ENCODE measurements at places on chromosomes 11 and 22.

- DNase-seq: no peak
Measured at GRCh38 chr11:110828086-110828485, 115.8 kb upstream of the ARHGAP20 start.

DNA sequence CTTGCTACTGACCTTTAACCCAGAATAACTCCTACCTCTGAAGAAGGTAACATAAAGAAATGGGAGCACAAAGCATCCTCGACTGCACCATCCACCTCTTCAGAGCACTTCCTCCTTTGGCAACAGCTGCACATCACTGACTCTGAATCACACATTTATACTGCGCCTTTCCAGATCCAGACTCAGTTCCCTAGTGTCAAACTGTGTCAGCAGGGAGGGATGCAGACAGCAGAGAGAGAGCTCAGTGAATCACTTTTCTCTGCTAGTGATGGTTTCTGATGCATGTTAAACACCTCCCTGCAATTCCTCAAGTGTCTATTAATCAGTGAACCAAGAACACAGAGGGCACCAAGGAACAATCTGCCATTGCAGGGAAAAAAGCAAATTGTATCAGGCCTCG lies 118.9 kb downstream of the PLEKHA7 start:
- no peak for DNase-seq

DNA sequence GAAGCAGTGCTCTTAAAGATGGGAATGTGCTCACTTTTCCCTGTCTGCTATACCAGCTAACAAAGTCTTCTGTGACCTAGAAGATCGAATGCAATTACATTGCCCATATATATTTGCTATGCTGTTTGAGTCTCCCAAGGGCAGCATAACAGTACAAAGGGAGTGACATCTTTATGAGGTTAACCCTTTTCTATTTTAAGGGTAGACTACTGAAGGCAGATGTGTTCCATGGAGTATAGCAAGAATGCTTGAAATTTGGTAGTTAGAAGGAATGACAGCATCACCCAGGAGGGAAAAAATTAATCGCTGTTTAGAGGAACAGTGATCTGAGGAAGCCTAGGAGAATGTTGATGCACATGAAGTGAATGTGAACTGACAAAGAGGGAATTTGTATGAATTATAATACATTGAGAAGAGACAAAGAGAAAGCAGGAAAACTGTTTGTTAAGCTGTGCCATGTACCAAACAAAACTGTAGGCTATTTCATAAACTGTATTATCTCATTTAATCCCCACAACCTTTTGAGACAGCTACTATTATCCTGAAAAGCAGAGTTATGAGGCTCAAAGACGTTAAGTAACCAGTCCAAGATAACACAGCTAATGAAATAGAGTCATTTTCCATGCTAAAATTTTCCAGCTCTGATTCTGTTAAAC lies 13.0 kb downstream of the MAML2 start:
- no peak for DNase-seq

- DNase-seq: no peak
Measured at GRCh38 chr11:81246941-81247340, 1486.7 kb downstream of the FAM181B start.
